ENCODE measurements at places on chromosomes 11 and 22.
A peak's percentile ranks its signal among the peaks of the same experiment; 100 is the strongest.

- no peak for DNase-seq
Measured at GRCh38 chr22:48397531-48398180, 1430.0 kb downstream of the BRD1 start.

GRCh38 chr11:113148652-113149051 is 165.7 kb upstream of the TTC12 start:
- no peak for DNase-seq

DNA sequence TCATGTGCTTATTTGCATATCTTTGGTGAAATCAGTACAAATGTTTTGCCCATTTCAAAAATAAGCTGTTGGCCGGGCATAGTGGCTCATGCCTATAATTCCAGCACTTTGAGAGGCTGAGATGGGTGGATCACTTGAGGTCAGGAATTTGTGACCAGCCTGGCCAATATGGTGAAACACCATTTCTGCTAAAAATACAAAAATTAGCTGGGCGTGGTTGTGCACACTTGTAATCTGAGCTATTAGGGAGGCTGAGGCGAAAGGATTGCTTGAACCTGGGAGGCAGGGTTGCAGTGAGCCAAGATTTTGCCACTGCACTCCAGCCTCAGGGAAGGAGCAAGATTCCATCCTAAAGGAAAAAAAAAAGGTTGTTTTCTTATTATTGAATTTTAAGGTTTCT is 136.0 kb downstream of the SWAP70 start:
- DNase-seq: no peak

GRCh38 chr11:41308286-41308685 is 151.2 kb downstream of the LRRC4C start:
- DNase-seq: no peak

DNA sequence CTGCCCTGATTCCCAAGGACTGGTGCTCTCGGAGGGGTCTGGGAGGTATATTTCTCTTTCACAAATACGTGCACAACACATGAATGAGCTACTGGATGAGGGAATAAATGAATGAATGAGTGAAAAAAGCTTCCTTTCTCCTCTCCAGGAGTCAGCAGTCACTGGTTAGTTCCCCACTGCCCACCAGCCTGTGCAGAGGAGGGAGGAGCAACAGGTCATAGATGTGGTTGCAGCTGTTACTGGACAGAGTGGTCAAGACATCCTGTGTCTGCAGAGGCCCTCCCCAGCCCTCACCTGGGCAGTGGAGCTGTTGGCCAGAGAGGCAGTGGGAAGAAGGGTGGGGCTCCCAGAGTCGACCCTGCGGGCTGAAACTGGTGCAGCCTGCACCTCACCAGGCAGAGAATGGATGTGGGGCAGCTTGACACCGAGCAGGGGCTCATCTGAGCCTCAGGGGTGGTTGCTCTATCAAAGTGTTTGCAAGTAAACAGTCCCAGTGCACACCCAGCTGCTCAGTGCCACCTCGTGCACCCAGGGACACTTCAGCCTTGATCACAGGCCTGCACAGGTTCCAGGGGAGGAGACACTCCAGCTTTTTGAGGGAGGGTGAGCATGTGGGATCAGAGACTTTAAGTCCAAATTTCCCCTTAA is 1.4 kb upstream of the VPREB1 start:
- no peak for DNase-seq

DNA sequence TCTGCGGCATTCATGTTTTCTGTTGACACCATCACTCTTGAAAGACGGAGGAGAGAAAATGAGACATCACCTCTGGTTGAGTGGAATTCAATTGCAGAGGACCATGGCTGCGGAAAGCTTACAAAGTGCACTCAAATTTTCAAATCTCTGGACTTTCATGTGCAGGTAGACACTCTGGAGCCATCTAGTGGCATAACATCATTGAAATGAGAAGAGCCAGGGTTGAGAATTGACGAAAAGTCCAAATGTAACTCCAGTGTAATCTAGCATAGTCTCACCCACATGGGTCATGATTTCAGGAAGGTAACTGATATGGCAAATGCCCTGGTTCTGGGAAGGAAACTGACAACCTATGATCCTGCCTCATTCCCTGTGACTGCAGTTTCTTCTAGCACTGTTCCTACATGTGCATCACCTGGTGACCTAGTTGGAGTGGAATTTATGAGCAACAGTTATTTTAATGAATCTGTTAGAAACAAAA is 687.8 kb downstream of the KCNA4 start:
- DNase-seq: no peak

- peak; percentile 67 for DNase-seq
Measured at GRCh38 chr22:45284705-45285262, at the start of gene UPK3A. TSS of gene UPK3A (plus strand) at chr22:45284949. CDS start at chr22:45285014, 65 bp downstream.

DNA sequence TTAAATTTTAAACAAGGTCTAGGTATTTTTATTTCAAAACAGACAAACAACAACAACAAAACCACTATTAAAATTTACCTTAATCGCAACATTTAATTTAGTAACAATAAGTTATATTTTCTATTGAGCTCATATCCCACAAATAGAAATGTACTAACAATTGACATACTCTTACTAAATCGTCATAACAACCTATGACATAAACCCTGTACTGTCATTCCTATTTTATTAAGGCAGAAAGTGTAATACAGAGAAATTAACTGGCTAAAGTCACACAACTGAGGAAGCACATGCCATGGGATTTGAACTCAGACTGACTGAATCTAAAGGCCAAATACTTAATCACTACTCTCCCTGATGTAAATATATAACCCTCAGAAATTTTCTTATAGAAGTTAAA is 3.0 kb downstream of the KIF18A start:
- DNase-seq: no peak

DNA sequence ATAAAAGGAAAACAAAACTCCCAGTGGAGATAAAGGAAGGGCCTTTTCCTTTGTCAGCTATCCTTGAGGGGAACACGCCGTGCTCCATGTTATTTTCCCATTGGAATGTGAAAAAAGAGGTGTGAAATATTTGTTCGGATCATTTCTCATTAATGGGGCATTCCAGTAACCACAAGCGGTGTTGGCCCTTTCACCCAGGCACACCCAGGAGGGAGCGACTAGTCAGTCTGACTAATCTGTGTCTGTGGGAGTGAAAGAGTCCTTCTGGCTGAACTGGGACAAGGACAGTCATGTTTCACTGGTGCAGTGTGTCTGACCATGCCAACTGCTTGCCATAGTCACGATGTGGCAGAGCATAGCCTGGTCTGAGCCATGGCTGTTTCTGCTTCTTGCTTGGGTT is 13.0 kb upstream of the MYEOV start:
- DNase-seq: no peak

DNA sequence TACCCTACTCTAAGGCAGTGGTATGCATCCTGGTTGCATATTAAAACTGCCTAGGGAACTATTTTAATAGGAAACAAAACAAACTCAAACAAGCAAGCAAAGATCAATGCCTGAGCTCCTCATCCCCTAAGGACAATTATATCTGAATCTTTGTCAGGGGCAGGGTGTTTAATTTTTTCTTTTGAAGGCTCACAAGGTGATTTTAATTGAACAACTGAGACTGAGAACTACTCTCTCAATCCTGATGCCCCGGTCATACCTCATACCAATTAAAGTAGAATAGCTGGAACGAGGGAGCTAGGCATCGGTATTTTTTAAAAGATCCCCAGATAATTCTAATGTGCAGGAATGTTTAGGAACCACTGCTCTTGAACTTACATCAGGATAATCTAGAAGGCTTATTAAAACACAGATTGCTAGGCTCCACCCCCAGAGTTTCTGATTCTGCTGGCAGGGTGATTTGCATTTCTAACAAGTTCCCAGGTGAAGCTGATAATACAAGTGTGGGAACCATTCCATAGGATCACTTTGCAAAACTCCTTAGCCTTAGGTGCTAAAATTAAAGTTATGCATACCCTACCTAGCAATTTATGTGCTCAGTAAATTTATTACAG is 416.5 kb downstream of the GUCY1A2 start:
- DNase-seq: no peak

DNA sequence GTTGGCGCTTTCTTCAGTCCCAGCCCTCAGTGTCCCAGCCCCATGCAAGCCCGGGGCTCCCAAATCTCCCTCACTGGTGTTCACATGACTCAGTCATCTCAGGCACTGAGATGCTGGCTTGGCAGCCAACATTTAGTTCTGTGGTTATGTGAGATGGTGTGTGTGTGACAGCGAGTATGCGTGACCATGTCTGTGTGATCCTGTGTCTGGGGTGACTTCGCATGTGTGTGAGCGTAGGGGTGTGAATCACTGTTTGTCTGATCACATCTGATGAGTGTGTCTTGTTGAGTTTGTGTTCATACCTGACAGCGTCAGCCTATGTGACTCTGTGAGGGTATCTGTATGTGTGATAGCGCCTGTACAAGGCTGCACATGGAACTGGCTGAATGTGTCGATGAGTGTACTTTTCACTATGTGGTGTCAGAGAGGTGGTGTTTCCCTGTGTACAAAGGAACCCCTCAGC is 16.2 kb downstream of the CREB3L1 start:
- DNase-seq: peak; percentile 33

DNA sequence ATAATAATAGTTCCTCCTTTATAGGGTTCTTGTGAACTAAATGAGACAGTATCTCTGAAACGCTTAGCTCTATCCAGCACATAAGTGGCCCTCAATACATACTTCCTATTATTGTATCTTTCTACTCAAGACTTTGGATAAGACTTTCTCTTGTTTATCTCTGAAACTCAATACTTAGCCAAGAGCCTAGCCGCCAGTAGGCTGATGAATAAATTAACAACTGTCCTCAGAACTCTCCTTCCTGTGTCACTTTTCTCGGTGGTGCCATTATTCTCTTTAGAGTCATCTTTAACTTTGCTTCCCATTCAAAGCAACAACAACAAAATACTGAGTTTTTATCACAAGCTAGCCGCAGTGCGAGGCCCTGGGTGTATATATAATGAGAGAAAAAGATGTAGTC is 86.9 kb downstream of the FAM83F start:
- no peak for DNase-seq

DNA sequence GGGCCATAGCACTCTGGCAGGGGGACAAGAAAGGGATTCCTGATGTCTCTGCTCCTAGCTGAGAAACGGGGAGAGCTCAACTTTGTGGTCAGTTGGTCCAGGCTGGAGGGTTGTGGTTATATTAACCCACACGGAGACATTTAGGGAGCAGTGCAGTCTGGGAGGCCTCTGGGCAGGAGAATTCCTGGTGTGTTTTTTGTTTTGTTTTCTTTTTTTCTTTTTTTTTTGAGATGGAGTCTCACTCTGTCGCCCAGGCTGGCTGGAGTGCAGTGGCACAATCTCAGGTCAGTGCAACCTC is 88.0 kb upstream of the SHISAL1 start:
- DNase-seq: peak; percentile 19

DNA sequence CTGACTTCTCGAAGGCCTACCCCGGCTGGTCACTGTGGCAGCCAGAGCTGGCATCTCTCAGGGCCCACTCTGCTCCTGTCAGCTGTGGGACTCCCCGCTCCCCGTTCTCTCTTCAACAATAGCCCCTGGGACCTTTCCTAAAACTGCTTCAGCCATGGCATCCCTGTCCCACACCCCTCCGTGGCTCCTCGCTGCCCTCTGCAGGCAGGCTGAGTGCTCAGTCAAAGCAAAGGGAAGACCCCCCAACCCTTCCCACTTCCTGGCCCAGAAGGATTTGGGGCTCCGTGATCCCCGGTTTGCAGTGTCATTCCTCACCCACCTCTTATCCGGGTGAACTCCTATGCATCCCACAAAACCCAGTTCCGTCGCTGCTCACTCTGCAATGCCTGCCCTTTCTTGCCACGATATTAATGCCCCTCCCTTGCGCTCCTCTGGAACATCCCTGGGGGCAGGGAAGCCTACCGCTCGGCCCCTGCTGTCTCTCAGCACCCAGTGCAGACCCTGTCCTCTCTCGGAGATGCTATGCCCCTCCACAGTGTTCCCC is 1.6 kb upstream of the TH start:
- no peak for DNase-seq

DNA sequence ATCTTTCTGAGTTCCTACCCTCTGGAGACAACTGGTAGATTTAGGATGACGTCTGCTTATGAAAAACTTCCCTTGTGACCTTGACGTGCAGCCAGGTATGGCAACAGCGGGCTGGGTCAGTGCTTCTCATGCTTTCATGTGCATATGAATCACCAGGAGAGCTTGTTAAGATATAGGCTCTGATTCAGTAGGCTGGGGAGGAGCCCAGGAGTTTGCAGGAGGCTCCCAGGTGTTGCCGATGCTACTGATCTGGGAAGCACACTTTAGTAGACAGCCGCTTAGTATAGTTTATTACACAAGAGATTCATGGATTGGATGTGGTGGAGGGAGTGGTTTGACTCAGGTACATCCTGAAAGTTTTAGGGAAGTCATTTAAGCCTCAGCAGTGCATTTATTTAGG is 23.8 kb downstream of the DIXDC1 start:
- no peak for DNase-seq

DNA sequence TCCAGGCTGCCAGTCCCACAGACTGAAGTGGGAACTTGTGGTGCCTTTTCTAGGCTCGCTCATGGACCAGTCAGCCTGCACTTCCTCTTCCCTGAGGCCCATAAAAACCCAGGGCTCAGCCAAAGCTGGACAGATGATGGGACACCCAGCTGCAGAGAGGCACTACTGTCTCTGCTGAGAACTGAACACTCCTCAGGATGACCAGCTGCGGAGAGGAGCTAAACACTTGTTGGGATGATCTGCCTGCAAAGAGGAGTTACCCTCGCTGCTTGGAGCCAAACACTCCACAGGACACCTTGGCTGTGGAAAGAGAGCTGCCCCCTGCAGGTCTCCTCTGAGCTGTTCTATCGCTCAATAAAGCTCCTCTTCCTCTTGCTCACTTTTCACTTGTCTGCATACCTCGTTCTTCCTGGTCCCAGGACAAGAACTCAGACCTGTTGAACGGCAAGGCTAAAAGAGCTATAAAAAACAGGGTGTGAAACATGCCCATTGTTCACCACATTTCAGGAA is 465.5 kb downstream of the GUCY1A2 start:
- DNase-seq: no peak

- peak; percentile 41 for DNase-seq
Measured at GRCh38 chr11:107547961-107548360, 17.6 kb downstream of the ALKBH8 start.

- DNase-seq: no peak
Measured at GRCh38 chr11:114301088-114301487, 4.9 kb downstream of the NNMT start.

DNA sequence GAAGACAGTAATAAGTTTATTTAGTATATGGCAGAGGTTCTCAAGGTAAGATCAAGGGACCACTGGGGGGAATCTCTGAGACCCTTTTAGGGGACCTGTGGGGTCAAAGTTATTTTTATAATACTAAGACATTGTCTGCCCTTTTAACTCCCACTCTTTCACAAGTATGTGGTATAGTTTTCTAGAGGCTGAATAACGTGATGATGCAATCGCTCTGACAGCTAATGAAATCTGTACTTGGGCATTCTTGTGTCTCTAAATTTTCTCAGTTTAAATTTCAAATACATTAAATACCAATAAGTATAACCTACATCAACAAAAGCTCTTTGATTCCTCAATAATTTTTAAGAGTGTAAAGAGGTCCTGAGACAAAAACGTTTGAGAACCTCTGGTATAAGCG is 147.9 kb downstream of the ATG16L2 start:
- no peak for DNase-seq

DNA sequence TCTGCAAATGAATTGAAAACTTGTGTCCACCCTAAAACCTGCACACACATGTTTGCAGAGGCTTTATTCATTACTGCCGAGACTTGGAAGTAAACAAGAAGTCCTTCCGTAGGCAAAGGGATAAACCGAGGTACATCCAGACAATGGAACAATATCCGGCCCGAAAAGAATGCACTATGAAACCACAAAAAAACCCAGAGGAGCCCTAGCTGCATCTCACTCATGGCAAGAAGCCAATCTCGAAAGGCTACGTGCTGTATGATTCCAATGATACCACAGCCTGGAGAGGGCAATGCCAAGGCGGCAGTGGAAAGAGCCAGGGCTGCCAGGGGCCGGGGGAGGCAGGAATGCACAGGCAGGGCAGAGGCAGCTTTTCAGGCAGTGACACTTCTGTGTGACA is 3.2 kb upstream of the MRPL23 start:
- DNase-seq: no peak
